ENCODE measurements at places on chromosomes 7 and 10.

- no peak for DNase-seq
These were observed 100.7 kb downstream of the NKX6-2 start for GRCh38 chr10:132685101-132685891.

DNA sequence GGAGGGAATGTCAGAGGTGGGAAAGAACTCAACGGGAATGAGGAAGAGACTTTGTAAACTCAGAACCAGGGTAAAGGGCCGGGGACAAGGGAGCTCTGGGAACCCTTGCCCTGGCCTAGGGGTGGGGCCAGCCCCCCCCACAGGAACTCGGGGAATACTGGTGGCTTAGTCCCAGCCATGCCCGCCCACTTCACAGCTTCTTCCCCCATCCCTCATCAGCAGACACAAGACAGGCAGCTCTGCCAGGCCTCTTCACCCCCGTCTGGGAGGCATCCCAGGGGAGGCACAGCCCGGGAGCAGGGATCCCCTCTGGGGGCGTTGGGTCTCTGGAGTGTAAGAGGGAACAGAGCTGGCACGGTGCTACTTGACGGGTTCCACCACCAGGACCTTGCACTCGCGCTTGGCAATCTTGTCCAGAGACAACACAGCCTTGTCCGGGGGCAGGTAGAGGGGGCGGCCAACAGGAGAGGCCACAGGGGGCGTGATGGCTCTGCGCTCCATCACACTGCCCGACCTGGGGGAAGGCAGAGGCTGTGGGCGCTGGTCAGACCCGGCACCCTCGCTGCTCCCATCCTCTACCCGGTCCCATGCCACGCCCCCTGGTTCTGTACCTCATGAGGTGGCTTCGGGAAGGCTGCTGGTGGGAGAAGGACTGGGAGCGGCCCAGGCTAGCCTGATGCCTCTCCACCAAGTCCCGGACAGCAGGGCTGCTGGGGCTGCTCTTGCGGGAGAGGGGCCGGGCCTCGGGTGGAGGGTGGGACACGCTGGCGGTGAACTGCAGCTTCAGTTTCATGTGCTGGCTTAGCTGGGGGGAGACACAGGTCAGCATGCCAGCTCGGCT lies 3.7 kb downstream of the TRAPPC14 start:
- DNase-seq: no peak

DNA sequence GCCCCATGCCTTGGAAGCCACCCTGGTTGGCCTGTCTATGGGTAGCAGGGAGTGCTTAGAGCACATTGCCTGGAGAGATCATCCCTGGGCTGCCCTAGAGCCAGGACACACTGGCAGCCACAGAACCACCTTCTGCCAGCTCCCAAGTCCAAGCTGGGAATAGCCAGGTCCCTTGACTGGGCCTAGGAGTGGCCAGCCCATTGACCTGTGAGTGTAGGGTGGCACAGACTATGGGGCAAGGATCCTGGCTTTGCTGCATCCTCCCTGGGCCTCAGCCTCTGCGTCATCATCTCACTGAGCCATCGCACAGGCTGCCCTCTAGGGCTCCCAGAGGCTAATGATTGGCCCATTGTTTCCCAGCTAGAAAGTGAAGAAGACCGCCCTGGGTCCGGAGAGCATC lies 7.0 kb downstream of the AQP1 start:
- DNase-seq: no peak

- no peak for DNase-seq
These were observed 365.2 kb upstream of the MEOX2 start for GRCh38 chr7:16051561-16052255.

- peak; percentile 3 for DNase-seq
These were observed 395.9 kb downstream of the GRM8 start for GRCh38 chr7:126856691-126857291.

GRCh38 chr7:87083865-87084519 lies 24.5 kb upstream of the ELAPOR2 start:
- no peak for DNase-seq

- DNase-seq: no peak
These were observed 6.3 kb upstream of the PILRB start for GRCh38 chr7:100351657-100352058.

DNA sequence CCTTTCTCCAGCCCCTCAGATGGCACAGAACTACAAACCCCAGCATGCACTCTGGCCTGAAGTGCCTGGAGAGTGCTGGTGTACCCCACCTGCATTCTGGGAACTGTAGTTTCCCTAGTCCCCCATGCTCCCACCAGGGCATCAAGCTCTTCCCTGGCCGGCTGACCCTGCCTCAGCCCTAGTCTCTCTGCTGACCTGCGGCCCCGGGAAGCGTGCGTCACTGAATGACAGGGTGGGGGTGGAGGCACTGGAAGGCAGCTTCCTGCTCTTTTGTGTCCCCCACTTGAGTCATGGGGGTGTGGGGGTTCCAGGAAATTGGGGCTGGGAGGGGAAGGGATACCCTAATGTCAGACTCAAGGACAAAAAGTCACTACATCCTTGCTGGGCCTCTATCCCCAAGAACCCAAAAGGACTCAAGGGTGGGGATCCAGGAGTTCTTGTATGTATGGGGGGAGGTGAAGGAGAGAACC lies 2.1 kb downstream of the NOS3 start:
- DNase-seq: no peak

DNA sequence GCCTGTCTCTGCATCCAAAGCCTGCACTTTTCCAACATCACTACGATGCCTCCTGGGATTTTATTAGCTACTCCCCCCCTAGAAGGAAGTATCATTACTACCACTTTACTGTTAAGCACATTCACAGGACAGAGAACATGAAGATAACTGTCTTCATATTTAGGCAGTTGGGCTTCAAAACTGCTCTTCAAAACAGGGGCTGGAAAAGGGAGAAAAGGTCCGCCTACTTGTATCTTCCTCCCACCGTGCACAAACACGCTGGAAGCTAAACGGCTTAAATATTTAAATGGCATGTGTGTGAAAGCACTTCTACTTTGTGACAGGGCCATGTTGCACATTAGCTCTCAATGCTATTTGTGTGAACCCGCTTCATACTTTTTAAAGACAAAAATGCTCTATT lies 999 bp downstream of the ITIH5 start:
- no peak for DNase-seq

DNA sequence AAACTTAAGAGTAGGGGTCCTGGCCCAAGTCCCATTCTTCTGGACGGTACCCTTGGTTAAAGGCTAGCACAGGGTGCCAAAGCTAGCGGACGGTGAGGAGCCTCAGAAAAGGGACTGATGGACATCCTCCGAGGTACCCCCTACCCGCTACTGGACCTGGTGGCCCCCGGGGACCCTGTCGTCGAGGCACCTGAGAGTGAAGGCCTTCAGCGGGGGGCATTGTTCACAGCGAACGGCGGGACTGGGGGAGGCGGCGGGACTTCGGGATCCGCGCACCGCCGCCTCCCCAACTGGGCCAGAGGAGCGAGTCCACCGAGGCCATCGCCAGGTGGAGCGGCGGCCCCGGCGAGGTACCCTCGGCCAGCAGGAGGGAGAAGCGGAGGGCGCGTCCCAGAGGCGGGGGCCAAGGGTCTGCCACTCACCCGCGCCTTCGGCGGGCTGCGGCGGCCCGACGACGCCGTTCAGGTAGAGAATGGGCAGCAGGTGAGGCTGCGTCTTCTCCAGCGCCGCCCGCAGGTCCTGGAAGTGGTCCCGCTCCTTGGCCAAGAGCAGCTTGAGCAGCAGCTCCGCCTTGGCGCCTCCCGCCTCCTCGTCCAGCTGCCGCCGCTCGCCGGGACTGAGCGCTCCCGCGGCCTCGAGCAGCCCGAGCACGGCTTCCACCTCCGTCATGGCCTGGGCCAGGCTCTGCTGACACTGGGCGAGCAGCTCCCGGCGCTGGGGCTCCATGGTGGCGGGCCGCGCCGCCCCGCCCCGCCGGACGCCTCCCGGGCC lies 575 bp downstream of the DLG5 start:
- no peak for DNase-seq

- DNase-seq: no peak
These were observed 13.2 kb downstream of the PCLO start for GRCh38 chr7:83149466-83149865.

DNA sequence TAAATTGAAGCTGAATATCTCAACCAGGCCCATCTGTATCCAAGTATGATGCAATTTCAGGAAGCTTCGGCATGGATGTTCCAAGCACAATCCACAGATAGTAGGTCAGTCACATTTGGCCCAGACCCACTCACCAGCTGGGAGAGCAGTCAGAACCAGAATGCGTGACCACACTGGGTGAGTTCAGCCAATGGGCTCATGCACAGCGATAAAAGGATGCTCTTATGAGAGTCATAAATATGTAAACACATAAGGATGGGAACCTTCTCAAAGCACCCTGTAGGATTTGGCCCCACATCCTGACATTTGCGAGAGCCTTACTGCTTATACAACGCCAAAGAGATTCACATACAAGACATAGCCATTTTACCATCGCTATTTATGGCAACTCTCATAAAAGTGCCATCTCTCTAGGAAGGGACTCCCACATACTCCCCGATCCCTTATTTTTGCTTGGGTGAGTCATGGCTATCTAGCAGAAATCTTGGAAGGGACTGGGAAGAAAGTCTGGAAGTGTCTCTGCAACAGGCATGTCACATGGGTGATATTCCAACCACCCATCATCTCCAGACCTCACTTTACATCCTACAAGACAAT lies 3.0 kb downstream of the AFAP1L2 start:
- DNase-seq: peak; percentile 35

DNA sequence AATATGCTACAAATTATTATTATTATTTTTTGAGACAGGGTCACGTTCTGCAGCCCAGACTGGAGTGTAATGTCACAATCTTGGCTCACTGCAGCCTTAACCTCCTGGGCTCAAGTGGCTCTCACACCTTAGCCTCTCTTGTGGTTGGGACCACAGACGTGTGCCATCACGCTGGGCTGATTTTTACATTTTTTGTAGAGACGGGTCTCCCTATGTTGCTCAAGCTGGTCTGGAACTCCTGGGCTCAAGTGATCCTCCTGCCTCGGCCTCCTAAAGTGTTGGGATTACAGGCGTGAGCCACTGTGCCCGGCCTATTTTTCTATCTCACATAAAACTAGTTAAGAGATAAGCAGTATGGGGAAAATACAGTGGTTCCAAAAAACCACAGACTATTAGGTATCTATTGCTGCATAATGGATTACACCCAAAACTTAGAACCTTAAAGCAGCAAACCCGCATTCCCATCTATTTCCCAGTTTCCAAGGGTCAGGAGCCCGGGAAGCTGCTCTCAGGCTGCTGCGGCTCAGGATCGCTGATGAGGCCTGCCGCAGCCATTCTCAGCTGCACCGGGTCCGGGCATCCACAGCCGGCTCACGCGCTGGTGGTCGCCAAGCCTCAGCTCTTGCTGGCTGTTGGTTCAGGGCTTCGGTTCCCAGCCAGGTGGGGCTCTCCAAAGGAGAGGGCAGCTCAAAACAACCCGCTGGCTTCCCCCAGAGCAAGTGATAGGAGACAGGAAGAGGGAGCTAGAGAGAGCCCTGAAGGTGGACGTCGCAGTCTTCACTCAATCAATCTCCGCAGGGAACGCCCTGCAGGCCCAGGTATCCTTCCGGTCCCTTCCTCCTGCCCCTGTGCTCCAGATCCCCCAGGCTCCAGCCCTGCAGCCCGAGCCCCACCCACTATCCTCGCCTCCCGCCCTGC lies 128.2 kb downstream of the UBE2H start:
- DNase-seq: no peak

DNA sequence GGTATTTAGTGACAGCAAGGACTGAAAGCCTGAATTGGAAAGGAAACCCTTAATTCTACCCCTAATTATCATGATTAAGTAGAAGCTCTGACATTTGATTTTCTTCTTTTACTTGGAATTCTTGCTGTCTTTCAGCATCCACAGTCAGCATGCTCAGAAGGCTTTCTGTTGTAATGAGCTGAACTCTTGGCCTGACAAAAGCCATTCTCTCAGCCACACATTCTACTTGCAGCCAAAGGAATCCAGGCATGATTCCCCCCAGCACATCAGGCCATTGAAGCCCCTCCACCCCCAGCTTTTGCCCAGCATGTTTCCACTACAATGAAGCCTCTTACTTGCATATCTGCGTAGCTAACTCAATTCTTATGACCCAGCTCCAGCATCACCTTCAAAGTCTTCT lies 94.3 kb upstream of the FRMD4A start:
- DNase-seq: no peak

- no peak for DNase-seq
These were observed 29.5 kb upstream of the EBF3 start for GRCh38 chr10:129993621-129994020.

- DNase-seq: no peak
These were observed 336.3 kb downstream of the PTPRN2 start for GRCh38 chr7:158251061-158251965.

DNA sequence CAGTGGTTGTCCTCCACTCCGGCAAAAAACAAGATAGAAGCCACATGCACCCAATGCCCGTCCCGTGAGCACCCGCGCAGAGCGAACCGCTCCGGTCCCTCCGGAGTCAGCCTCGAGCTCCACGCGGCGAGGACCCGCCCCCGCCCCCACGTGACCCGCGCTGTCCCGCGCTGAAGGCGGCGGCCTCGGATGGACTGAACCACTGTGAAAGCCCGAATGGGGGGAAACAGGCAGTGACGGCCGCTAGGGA lies 766 bp upstream of the EIF3B start:
- DNase-seq: no peak

DNA sequence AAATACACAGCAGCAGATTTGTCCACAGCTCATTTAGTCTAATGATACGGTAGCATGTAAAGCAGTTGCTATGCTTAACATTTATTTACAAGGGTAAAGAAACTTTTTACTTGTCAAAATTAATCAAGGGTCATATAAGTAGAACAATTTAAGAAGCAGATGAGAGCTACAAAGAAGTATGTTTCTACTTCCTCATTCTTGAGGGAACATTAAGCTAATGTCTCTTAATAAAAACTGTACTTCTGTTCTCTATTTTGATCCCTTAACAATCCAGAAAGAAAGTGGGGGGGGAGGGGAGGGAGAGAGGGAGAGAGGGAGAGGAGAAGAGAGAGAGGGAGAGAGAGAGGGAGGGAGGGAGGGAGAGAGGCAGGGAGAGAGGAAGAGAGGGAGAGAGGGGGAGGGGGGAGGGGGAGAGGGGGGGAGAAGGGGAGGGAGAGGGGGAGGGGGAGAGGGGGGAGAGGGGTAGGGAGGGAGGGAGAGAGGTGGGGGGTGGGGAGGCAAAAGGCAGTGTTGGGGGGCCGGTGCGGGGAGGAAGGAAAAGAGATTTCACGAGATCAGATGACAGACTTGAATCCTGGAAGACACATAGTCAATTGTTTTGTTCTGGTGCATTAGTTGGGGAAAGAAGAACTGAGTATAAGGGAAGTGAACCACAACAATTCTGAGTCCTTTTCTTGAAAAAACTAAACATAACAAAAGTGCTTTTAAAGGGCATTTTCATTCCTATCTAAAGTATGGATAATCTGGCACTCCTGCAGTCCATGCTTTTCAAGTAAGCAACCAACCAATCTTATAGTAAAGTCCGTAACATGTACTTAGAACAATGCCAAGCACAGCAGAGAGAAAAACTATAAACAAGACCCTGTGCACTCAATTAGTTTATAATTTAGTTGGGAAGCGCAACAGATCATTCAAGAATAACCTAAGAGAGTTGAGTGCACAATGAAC lies 128.0 kb downstream of the USP6NL start:
- no peak for DNase-seq
